ENCODE measurements at places on chromosomes 4 and X.

DNA sequence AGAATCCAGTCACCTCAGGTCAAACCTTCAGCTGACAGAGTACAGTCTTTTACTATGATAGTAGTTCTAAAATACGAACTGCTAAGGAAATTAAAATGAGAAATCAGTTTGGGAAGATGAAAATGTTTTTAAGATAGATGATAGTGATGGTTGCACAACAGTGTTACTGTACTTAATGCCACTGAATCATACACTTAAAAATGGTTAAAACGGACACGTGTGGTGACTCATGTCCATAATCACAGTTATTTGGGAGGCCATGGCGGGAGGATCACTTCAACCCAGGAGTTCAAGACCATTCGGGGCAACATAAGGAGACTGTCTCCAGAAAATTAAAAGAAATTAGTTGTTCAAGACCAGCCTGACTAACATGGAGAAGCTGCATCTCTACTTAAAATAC is 41.4 kb downstream of the ABHD18 start:
- DNase-seq, result no peak

- DNase-seq, result peak; percentile 76
Measured at GRCh38 chrX:114611018-114611619, 27.2 kb downstream of the HTR2C start.

GRCh38 chr4:54423066-54423465 is 194.0 kb downstream of the PDGFRA start:
- peak; percentile 22 for DNase-seq

- no peak for DNase-seq
Measured at GRCh38 chrX:85024044-85024443, 20.4 kb downstream of the APOOL start.

- no peak for DNase-seq
Measured at GRCh38 chr4:47641755-47642154, 156.7 kb downstream of the ATP10D start.

GRCh38 chr4:138334346-138335016 is 92.3 kb upstream of the SLC7A11 start:
- DNase-seq, result no peak

GRCh38 chrX:46737462-46737861 is 21.5 kb downstream of the SLC9A7 start:
- DNase-seq, result peak; percentile 42

DNA sequence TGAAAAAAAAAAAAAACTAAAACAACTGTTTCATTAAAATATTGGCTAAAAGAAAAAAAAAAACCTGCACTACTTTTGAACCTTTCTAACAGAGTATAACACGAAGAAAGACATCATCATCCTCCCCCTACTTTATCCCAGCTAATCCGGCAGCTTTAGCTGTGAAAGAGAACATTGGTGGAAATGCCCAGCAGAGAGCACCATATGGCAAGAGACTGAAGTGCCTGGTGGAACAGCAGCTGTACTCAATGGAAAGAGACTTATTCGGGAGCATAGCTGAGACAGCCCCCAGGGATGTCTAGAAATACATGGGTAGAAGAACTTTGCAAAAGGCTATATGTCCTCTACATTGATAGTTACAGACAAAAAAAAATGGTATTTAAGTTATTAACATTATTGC is 30.3 kb downstream of the STPG2 start:
- DNase-seq, result peak; percentile 71

DNA sequence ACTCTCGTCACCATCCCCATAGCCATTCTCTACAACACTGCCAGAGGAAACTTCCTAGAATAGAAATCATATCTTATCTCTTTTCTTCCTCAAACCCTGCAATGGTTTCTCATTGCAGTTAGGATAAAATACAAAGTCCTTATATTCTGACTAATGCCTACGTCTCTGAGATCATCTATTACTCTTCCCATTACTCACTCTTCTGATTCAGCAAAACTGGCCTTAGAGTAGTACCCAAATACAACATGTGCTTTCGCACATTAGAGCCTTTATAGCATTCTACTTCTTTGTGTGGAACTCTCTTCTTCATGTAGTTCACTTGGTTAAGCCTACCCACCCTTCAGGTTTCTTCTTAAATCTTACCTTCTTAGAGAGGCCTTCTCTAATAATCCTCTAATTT is 28.0 kb downstream of the LHFPL1 start:
- DNase-seq, result no peak

GRCh38 chrX:22135171-22135711 is 103.1 kb downstream of the PHEX start:
- peak; percentile 53 for DNase-seq

GRCh38 chrX:97401154-97401553 is 517.4 kb downstream of the RPA4 start:
- DNase-seq, result no peak

- no peak for DNase-seq
Measured at GRCh38 chrX:100654261-100654660, 10.3 kb downstream of the SRPX2 start.

DNA sequence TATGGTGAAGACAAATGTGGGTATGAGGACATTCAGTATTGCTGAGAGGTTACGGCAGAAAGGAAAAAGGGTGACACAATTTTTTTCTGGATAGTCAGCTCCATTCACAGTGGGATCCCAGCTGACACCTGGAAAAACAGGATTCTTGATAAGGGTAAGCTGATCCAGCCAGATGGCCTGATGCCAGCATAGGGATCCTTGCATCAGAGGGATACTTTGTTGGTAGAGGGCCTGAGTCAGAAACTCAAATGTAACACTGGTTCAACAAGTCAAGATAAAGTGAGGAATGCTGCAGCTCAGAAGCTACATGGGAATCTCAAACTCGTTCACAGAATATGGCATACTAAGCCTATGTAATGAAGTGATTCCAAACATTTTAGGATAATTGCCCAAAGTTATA is 726.7 kb downstream of the C4orf33 start:
- DNase-seq, result no peak

DNA sequence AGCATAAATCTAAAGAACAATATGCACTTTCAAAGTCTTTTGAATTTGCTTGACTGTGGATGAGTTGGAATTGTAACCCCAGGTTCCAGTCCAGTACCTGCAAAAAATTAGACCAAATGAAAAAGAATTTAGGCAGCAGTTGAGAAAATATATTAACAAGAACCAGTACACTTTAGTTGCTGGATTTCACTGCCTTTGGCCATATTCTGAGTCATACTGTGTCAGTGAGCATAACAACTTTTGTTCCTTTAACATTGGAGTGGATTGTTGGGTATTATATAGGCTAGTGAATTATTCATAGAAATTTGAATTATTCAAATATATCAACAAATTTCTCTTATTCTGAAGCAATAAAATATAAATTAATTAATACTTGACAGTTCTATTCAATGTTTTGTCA is 101.5 kb upstream of the SMAD1 start:
- DNase-seq, result no peak

GRCh38 chr4:122614621-122615020 is 6.2 kb downstream of the IL21 start:
- no peak for DNase-seq

DNA sequence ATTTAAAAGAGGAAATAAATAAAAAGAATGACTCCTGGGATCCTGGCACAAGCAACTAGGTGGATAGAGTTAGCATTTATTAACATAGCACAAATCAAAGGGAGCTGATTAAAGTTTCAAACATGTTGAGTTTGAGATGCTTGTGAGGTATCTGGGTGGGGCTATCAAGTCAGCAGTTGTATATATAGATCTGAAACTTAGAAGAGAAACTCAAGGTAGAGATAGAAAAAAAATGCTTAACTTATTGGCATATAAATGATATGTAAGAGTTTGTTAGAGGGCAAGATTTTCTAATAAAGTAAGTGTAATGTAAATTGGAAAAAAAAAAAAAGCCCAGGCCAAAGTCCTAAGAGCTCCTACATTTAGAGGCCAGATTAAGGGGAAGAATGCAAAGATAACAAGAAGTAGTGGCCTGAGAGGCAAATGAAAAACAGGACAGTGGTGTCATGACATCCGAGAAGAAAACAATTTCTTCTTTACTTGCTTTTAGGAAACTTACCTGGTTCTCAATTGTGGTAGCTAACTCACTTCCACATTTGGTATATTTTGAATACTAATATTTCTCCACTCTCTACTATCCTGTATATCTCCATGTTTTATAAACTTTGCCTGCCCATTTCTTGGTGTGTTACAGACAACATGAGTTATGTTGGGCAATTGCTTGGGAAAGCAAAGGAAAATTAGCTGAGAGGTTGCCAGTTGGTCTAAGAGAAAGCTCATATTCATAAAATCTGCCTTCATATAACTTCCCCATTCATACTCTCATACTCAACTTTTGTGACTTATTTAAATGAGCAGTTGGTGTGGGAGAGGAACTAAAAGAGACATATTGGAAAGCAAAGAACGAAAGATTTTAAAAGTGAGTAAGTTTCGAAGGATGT is 169.2 kb downstream of the PARM1 start:
- DNase-seq, result no peak

DNA sequence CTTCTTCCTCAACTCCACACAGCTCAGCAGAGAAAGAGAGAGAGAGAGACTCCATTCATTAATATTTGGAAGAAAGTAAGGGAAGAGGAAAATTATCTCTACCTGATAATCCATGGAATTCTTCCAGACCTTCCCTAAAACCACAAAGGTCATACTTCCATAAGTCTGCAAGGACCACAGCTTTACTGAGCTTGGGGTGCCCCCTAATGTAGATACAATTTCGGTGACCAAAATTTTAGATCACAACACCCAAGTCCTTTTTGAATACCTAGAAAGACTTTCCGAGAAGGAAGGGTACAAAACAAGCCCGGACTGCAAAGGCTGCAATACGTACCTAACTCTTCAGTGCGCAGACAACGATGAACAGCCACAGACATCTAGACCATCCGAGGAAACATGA is 523.9 kb downstream of the GLUD2 start:
- no peak for DNase-seq

GRCh38 chrX:137431693-137432488 is 134.0 kb upstream of the ZIC3 start:
- DNase-seq, result no peak

DNA sequence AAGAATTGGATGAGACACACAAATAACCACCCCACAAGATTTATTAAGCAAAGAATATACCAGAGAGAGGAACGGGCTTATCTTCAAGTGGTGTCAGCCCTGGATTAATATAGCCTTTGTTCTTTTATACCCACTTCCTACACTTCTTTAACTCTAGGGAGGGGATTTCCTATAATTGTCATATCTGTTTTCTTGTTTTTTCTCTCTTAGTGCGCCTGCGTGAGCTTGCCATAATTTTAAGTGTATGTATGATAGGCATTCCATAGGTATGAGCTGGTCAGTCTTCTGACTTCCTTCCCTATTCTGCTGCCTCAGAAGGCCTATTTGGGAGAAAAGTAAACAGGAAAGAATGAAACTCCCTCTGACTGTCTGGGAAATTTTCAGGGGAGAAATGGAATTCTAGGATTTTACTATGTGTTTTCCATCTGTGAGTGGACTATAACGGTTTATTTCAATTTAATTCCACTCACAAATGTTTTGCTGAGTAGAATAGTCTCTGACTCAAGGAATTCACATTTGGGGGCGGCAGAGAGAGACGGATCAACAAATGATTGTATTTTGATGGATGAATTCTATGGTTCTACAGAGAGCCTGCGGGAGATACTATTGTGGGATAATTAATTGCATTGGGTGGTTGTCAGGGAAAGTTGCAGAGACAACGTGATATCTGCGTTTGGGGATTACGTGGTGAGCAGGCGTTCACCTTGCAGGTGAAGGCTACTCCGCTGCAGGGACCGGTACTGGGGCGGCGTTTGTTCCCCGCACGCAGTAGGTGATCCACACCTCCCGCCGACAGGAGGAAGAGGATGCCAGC is 626 bp upstream of the CEP135 start:
- DNase-seq, result peak; percentile 92

GRCh38 chr4:31793907-31794306 is 1073.7 kb downstream of the PCDH7 start:
- no peak for DNase-seq

DNA sequence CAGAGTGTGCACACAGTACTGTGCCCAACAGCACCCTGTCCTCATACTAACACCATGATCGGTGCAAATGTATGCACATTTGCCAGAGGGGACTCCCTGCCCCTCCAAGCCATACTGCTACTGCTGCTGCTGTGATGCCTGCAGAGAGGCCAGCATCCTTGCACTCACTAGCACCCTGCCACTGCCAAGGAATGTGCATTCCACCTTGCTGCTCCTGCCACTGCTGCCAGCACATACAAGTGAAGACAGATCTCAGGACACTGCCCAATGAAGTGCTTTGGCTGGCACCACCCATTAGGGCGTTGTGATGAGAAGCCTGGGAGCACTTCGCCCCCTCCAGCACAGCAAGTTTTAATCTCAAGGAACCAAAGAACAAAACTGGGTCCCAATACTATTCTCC is 146.3 kb upstream of the DMD start:
- DNase-seq, result no peak

All from adipocyte (in vitro differentiated cells).